Thyroid gland (tissue), 4 donors: ENCODE measurements at places on chromosomes 7 and 10. TPM values are rescaled to one million over a fixed set of nuclear protein-coding genes. Genes with fewer than 3 reads are reported as not detected.
A peak's percentile ranks its signal among the peaks of the same experiment; 100 is the strongest.

The LBX1 gene
- total RNA-seq, result not detected

The SKIDA1 gene
- 9.9 TPM for total RNA-seq

The CCL24 gene
- total RNA-seq, result not detected

GRCh38 chr7:66348531-66348930, 143.4 kb downstream of the TPST1 start:
- H3K4me3 ChIP-seq, result no peak overlapping the region
- H3K4me1 ChIP-seq, result peaks cover 3% of the 10 kb centered on the region
- H3K36me3 ChIP-seq, result no peaks in the 10 kb centered on the region
- no peaks in the 10 kb centered on the region for H3K27me3 ChIP-seq
- no peak for DNase-seq

DNA sequence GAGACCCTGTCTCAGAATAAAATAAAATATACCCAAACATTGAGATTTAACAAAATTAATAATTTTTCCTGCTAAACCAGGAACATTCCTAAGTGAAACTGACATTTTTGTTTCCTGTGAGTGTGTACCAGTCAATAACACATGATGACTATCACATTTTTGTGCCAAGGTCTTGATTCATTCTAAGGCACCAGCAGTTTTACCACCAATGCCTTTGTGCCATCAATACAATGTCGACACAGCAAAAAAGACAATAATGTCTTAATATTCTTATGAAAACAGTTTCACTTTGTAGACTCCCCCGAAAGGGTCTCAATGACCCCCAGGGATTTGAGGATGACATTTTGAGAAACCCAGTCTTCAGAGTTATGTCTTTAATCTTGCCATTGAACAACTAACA, 7.2 kb upstream of the CADPS2 start:
- DNase-seq, result no peak
- no peak overlapping the region for H3K27ac ChIP-seq
- H3K36me3 ChIP-seq, result no peaks in the 10 kb centered on the region
- H3K4me3 ChIP-seq, result no peak overlapping the region
- H3K27me3 ChIP-seq, result no peaks in the 10 kb centered on the region

DNA sequence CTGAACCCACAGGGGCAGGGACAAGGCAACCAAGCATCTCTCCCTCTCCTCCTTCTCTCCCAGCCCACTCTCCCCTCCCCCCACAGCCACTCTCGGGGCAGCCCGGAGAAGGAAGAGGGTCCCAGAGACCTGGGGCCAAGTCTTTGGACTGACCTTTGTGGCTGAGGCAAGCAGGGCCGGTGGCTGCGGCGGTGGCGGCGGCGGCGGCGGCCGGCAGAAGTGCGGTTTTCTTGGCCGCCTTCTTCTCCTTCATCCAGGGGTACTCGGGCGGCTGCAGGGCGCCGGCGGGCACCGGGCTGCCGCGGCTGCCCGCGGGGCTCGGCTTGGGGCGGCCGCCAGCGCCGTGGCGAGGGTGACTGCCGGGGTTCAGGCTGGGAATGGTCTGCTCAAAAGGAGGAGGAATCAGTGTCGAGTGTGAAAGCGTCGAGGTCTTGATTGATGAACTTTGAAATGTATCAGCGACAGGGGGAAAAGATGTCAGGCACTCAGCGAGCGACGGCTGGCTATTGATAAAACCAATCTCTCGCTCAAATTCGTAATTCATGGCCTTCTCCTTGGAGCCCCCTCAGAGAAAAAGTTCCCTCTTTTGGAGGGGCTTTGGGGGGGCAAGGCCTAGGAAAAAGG, 414 bp downstream of the HOXA2 start:
- no peaks in the 10 kb centered on the region for H3K4me1 ChIP-seq
- H3K36me3 ChIP-seq, result no peaks in the 10 kb centered on the region
- DNase-seq, result no peak
- H3K27ac ChIP-seq, result peak overlapping the region; percentile 83
- no peak overlapping the region for H3K4me3 ChIP-seq

DNA sequence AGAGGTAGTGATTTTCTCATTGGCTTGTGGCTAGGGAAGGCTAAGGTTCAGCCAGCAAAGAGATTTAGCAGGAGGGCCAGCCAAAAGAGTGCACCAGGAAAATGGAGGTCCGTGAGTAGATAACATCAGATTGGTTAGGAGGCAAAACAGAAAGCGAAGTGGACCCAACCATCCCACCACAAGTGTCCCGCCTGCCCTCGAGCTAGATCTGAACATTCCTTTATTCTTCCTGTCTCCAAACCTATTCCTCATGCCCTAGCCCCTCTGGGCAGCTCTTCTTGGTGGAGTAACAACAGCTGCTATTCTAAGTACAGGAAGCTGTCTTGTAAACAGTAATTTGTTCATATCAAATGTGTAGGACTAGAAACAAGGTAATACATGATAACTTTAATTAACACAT, 85.7 kb upstream of the BET1 start:
- H3K36me3 ChIP-seq, result no peaks in the 10 kb centered on the region
- no peaks in the 10 kb centered on the region for H3K4me1 ChIP-seq
- no peak for DNase-seq
- H3K4me3 ChIP-seq, result no peak overlapping the region

DNA sequence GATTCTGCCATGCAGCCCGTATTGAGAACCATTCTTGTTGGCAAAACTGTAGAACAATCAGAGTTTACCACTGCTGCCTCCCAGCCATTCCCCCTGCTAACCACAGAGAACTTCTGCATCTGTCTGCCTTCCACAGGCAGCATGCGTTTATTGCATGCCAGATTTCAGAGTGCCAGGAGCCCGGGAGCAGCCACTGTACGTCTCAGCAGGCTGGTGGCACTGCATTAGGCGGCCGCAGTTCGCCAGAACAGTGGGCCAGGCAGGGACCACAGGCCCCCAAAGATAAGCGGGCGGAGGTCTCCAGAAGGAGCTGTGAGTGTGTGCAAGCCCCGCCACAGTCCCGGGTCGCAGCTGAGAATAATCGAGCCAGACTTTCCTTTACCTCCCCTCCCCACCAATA, 31.8 kb downstream of the ZNF467 start:
- DNase-seq, result no peak
- no peak overlapping the region for H3K27ac ChIP-seq
- H3K4me3 ChIP-seq, result no peak overlapping the region
- no peaks in the 10 kb centered on the region for H3K36me3 ChIP-seq
- H3K4me1 ChIP-seq, result peaks cover 8% of the 10 kb centered on the region

- H3K4me1 ChIP-seq, result peaks cover 34% of the 10 kb centered on the region
- no peak for DNase-seq
- H3K36me3 ChIP-seq, result no peaks in the 10 kb centered on the region
- no peaks in the 10 kb centered on the region for H3K27me3 ChIP-seq
Measured at GRCh38 chr7:50714857-50715256, 67.8 kb downstream of the GRB10 start.

- no peaks in the 10 kb centered on the region for H3K27me3 ChIP-seq
- H3K36me3 ChIP-seq, result peaks cover 1% of the 10 kb centered on the region
- H3K27ac ChIP-seq, result no peak overlapping the region
Measured at GRCh38 chr10:99685597-99685967, 26.3 kb downstream of the ENTPD7 start.
